ENCODE measurements at places on chromosomes 16 and 17. TPM values are rescaled to one million over a fixed set of nuclear protein-coding genes. Genes with fewer than 3 reads are reported as not detected.

ENPP7 gene
- not detected for total RNA-seq

EPX gene
- total RNA-seq: not detected

NPIPA5 gene
- total RNA-seq: 7.2 TPM

MMP28 gene
- 12.3 TPM for total RNA-seq

TPSG1 gene
- not detected for total RNA-seq

DNA sequence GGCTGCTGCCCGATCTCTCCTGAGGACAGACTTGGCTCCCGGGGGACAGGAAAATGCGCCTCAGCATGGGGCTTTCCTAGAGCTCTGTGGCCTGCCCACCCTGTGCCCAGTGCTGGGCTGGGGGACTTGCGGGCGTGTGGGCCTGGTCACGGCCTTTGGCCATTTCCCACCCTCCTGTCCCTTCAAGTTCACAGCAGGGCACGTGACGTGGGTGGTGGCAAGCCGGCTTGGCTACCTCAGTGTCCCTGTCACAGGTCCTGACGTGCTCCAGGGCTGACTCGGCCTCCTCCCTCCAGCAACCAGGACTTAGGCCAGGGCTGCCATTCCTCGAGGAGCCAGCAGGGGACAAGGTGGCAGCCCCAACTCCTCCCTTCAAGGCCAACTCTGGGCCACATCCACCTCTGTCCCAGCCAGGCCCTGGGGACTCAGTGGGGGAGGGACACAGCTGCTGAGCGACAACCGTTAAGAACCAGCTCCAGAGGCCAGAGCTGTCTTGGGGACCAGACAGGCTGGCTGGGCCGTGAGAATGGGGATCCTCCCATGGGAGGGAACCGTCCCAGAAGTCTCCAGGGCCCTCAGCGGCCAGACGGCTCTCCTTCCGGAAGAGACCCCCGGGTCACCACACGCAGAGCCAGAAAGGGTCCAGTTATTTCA lies 981 bp upstream of the UNC13D start:
- peaks cover 7% of the 10 kb centered on the region for H3K36me3 ChIP-seq
- no peaks in the 10 kb centered on the region for H3K27me3 ChIP-seq
- peaks cover 50% of the 10 kb centered on the region for H3K4me1 ChIP-seq
- peak overlapping the region; percentile 95 for H3K27ac ChIP-seq
- peak; percentile 92 for DNase-seq

DNA sequence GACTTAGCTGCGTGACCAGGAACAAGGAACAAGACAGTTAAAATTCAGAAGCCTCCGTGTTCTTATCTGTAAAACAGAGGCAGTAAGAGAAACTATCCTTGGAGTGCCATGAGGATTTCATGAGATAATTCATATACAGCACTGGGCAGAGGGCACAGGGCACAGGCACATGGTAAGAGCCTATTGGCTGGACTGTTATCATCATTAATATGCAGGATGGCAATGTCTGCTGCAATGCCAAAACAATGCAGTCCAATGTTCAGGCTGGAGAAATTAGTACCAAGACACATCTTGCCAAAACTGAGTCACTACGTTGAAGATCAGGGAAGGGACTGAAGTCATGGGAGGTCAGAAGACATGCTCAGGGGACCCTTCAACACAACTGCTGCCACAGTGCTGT lies 13.6 kb downstream of the CDRT4 start:
- DNase-seq: no peak
- no peak overlapping the region for H3K4me3 ChIP-seq
- H3K4me1 ChIP-seq: peaks cover 30% of the 10 kb centered on the region
- no peaks in the 10 kb centered on the region for H3K36me3 ChIP-seq

- H3K4me3 ChIP-seq: no peak overlapping the region
- H3K27ac ChIP-seq: no peak overlapping the region
- DNase-seq: no peak
- no peaks in the 10 kb centered on the region for H3K27me3 ChIP-seq
- no peaks in the 10 kb centered on the region for H3K4me1 ChIP-seq
Measured at GRCh38 chr17:54863176-54863575, 37.5 kb upstream of the TOM1L1 start.

Measured in breast epithelium (tissue), 4 donors.